ENCODE measurements at places on chromosomes 7 and 10.

DNA sequence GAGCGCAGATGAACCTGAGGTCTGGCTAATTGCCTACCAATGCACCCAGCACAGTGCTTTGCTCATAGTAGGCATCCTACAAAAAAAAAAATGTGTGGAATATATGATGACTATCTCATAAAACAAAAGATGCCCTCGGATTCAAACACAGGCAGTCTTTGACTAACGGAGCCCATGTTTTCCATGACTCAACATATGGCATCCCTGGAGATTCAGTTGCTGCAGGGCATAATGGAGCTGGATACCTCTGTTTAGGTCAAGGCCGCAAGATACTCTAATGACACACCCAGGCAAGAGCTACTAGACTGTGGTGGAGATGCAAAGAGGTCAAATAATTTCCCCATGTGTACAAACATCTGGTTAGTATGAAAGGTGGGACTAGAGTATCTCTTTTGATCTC, 16.3 kb downstream of the CUBN start:
- H3K4me1 ChIP-seq, result no peaks in the 10 kb centered on the region
- H3K4me3 ChIP-seq, result no peak overlapping the region
- no peaks in the 10 kb centered on the region for H3K27me3 ChIP-seq
- no peaks in the 10 kb centered on the region for H3K36me3 ChIP-seq
- no peak for DNase-seq
- H3K27ac ChIP-seq, result no peak overlapping the region

GRCh38 chr7:87628780-87629569, 777 bp downstream of the RUNDC3B start:
- H3K27ac ChIP-seq, result peak overlapping the region; percentile 19
- H3K4me1 ChIP-seq, result no peaks in the 10 kb centered on the region
- no peaks in the 10 kb centered on the region for H3K36me3 ChIP-seq
- DNase-seq, result peak; percentile 13

GRCh38 chr10:3480281-3480989, 304.6 kb downstream of the KLF6 start:
- no peaks in the 10 kb centered on the region for H3K36me3 ChIP-seq
- no peaks in the 10 kb centered on the region for H3K27me3 ChIP-seq
- no peak for DNase-seq
- H3K27ac ChIP-seq, result no peak overlapping the region
- H3K4me3 ChIP-seq, result no peak overlapping the region

GRCh38 chr10:29648983-29649268, 14.2 kb upstream of the SVIL start:
- H3K4me1 ChIP-seq, result peaks cover 47% of the 10 kb centered on the region
- no peak overlapping the region for H3K4me3 ChIP-seq

- no peak overlapping the region for H3K27ac ChIP-seq
- no peaks in the 10 kb centered on the region for H3K4me1 ChIP-seq
- H3K27me3 ChIP-seq, result no peaks in the 10 kb centered on the region
- H3K4me3 ChIP-seq, result no peak overlapping the region
- DNase-seq, result no peak
- no peaks in the 10 kb centered on the region for H3K36me3 ChIP-seq
Measured at GRCh38 chr7:81430150-81430549, 339.7 kb downstream of the HGF start.

GRCh38 chr7:150980663-150981062, 2.5 kb upstream of the KCNH2 start:
- no peaks in the 10 kb centered on the region for H3K4me1 ChIP-seq
- DNase-seq, result no peak
- no peak overlapping the region for H3K4me3 ChIP-seq

GRCh38 chr10:81704596-81704995, 170.4 kb upstream of the NRG3 start:
- no peaks in the 10 kb centered on the region for H3K4me1 ChIP-seq
- H3K27me3 ChIP-seq, result no peaks in the 10 kb centered on the region
- H3K27ac ChIP-seq, result no peak overlapping the region
- H3K4me3 ChIP-seq, result no peak overlapping the region
- H3K36me3 ChIP-seq, result no peaks in the 10 kb centered on the region

GRCh38 chr10:103620352-103620740, 126.8 kb downstream of the NEURL1 start:
- no peaks in the 10 kb centered on the region for H3K36me3 ChIP-seq
- DNase-seq, result no peak
- H3K27ac ChIP-seq, result no peak overlapping the region
- H3K4me3 ChIP-seq, result no peak overlapping the region
- peaks cover 54% of the 10 kb centered on the region for H3K4me1 ChIP-seq
- H3K27me3 ChIP-seq, result no peaks in the 10 kb centered on the region

DNA sequence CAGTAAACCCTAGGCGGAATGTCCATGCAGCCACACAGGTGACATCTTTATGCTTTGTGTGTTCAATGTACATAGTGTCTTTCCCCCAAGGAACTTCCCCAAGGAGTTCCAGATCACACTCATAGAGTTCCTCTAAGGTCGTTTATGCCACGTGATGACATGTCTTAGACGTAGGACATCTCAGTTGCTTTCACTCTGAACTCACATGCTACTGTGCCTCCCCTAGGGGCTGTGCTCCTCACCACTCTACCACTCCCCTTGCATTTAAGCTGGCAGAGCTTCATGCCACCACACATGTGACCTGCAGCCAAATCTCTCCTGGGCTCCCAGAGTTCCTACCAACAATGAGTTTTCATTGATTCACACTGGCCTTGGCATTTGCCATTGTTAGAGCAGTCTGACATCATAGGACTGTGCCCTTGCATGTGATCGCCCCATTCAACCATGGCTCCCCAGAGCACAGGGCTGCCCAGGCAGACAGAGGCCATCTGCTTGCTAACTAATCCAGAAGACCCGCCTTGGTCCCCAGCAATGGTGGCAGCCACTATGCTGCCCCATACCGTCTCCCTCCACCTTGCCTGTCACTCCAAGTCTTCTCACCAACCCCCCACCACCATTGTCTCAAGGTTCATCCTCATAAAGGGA, 95.3 kb upstream of the MACROH2A2 start:
- H3K4me1 ChIP-seq, result no peaks in the 10 kb centered on the region
- H3K36me3 ChIP-seq, result no peaks in the 10 kb centered on the region
- no peak overlapping the region for H3K4me3 ChIP-seq
- H3K27me3 ChIP-seq, result no peaks in the 10 kb centered on the region
- H3K27ac ChIP-seq, result no peak overlapping the region

DNA sequence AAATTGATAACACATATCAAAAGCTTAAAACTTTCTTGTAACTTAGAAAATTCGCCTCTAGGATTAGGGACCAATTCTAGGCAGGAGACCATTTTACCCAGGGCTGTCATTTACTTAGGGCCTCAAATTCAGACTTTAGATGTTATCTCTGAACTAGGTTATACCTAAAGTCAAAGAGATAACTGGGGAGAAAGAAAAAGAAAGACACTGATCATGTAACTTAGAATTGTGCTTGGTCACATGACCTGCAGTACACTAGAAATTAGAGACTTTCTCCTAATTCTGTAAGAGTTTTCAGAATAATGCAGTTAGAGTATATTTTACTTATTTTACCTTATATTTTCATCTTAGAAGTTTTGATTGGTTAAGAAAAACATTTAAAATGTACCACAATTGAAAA, 16.7 kb downstream of the ASB4 start:
- H3K27ac ChIP-seq, result no peak overlapping the region
- H3K27me3 ChIP-seq, result no peaks in the 10 kb centered on the region
- no peak for DNase-seq
- peaks cover 3% of the 10 kb centered on the region for H3K4me1 ChIP-seq
- peaks cover 3% of the 10 kb centered on the region for H3K36me3 ChIP-seq

- no peak overlapping the region for H3K27ac ChIP-seq
- no peaks in the 10 kb centered on the region for H3K4me1 ChIP-seq
- no peak overlapping the region for H3K4me3 ChIP-seq
- no peaks in the 10 kb centered on the region for H3K27me3 ChIP-seq
Measured at GRCh38 chr7:85896531-85896930, 709.7 kb upstream of the SEMA3D start.

DNA sequence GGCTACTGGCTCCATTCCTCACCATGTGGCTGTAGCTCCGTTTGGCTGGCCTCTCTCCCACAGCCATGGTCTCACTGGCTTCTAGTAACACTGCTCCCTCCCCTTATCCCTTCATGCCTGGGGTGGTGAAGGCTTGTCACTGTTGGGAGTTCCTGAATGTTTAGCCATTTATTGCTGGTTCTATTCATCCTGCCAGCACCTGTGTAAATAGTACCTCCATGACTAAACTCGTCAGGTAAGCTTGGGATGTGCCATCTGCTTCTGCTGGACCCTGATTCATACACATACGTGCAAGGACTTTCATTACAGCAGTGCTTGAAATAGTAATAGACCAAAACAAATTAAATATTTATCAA, 61.6 kb downstream of the CCDC71L start:
- H3K27ac ChIP-seq, result no peak overlapping the region
- peak overlapping the region; percentile 50 for H3K4me3 ChIP-seq
- no peak for DNase-seq
- no peaks in the 10 kb centered on the region for H3K4me1 ChIP-seq
- H3K27me3 ChIP-seq, result no peaks in the 10 kb centered on the region

DNA sequence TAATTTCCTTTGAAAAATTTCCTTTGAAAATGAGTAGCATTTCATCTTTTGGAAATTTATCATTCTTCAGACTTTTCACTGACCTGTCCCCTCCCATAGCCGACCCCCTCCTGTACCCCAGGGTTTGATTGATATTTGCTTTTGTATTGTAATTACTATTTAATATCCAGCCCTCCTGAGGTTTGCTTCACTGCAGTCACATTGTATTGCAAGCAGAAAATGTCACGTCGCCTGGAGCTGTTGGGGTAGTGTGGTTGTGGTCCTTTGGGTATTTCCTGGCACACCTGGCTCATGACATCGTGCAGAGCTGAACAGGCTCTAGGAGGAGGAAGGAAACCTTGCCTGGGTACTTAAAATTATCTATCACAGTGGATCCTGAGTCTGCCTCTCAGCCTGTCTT, 116.1 kb downstream of the INSYN2A start:
- H3K36me3 ChIP-seq, result no peaks in the 10 kb centered on the region
- no peaks in the 10 kb centered on the region for H3K4me1 ChIP-seq
- H3K4me3 ChIP-seq, result no peak overlapping the region

GRCh38 chr10:75651417-75651816, 220.0 kb downstream of the LRMDA start:
- H3K27me3 ChIP-seq, result no peaks in the 10 kb centered on the region
- no peak for DNase-seq
- no peaks in the 10 kb centered on the region for H3K4me1 ChIP-seq
- no peaks in the 10 kb centered on the region for H3K36me3 ChIP-seq

- H3K4me3 ChIP-seq, result no peak overlapping the region
- H3K27me3 ChIP-seq, result no peaks in the 10 kb centered on the region
- DNase-seq, result no peak
- H3K36me3 ChIP-seq, result no peaks in the 10 kb centered on the region
- no peaks in the 10 kb centered on the region for H3K4me1 ChIP-seq
Measured at GRCh38 chr7:1311406-1312135, 78.9 kb downstream of the UNCX start.

DNA sequence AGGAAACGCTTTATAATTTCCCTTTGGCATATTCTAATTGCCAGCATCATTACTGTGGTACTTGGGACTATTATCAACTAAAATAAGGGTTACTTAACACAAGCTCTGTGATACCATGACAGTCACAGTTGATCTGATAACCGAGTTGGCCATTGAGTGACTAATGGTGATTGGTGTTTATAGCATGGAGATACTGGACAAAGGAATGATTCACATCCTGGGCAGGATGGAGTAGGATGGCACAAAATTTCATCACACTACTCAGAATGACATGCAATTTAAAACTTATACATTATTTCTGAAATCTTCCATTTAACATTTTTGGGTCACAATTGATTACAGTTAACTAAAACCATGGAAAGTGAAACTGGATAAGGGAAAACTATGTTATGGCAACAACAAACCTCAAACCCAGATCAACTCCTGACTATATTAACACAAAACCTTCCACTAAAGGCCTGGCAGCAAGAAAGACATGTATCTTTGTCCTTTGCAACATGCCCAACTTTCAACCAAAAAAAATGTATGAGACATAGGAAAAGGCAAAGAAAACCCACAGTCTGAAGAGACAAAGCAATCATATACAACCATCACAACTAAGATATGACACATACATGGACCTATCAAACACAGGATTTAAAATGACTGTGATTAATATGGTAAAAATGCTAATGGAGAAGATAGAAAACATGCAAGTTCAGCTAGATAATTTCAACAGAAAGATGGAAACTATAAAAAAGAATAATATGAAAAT, 208.5 kb upstream of the NRP1 start:
- H3K36me3 ChIP-seq, result no peaks in the 10 kb centered on the region
- DNase-seq, result no peak
- H3K4me3 ChIP-seq, result no peak overlapping the region
- H3K27ac ChIP-seq, result no peak overlapping the region

DNA sequence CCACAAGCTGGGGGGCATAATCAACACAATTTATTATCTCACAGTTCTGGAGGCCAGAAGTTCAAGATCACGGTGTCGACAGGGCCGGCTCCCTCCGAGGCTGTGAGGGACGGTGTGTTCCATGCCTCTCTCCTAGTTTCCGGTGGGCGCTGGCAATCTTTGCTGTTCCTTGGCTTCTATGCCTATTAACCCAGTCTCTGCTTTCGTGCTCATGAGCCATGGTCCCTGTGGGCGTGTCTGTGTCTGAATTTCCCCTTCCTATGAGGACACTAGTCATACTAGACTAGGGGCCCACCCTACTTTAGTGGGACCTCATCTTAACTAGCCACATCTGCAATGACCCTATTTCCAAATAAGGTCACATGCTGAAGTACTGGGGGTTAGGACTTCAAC, 29.4 kb downstream of the HIPK2 start:
- DNase-seq, result no peak
- H3K4me1 ChIP-seq, result peaks cover 86% of the 10 kb centered on the region
- no peaks in the 10 kb centered on the region for H3K27me3 ChIP-seq
- H3K27ac ChIP-seq, result peak overlapping the region; percentile 73
- no peak overlapping the region for H3K4me3 ChIP-seq

- no peaks in the 10 kb centered on the region for H3K4me1 ChIP-seq
- no peak overlapping the region for H3K27ac ChIP-seq
- no peak for DNase-seq
- H3K4me3 ChIP-seq, result no peak overlapping the region
Measured at GRCh38 chr7:134368851-134369544, 52.3 kb upstream of the SLC35B4 start.

GRCh38 chr10:25082276-25083204, 66.1 kb downstream of the THNSL1 start:
- no peaks in the 10 kb centered on the region for H3K27me3 ChIP-seq
- no peak for DNase-seq
- H3K27ac ChIP-seq, result no peak overlapping the region
- no peaks in the 10 kb centered on the region for H3K4me1 ChIP-seq
- H3K4me3 ChIP-seq, result no peak overlapping the region
- H3K36me3 ChIP-seq, result no peaks in the 10 kb centered on the region

GRCh38 chr7:157683747-157684156, 346.9 kb downstream of the DNAJB6 start:
- no peak overlapping the region for H3K27ac ChIP-seq
- no peak for DNase-seq
- H3K36me3 ChIP-seq, result no peaks in the 10 kb centered on the region
- no peaks in the 10 kb centered on the region for H3K4me1 ChIP-seq
- peak overlapping the region; percentile 13 for H3K4me3 ChIP-seq
- peaks cover 70% of the 10 kb centered on the region for H3K27me3 ChIP-seq

GRCh38 chr10:24930427-24930826, 22.0 kb downstream of the PRTFDC1 start:
- H3K27ac ChIP-seq, result no peak overlapping the region
- no peaks in the 10 kb centered on the region for H3K27me3 ChIP-seq
- H3K36me3 ChIP-seq, result no peaks in the 10 kb centered on the region
